SW 1271 (cell line): ENCODE measurements at places on chromosomes 6 and 20.

DNA sequence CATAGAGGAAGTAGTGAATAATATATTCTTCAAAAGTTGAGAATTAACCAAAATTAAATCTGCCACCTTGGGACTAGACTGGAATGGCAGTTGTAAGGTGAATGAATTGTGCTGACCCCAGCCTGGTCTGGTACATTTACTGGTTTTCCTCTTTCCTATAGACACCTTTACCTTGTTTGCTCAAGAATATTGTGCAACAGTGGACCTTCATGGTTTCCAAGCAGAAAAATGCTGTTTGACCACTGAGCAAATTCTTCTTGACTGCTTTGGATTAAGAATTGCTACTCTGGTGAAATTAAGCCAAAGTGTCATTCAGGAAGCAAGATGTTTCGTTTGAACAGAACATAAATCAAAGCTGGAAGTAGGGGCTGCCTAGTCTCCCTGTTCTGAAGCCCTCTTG lies 156.6 kb upstream of the TAB2 start:
- DNase-seq: no peak

- DNase-seq: no peak
These were observed 221.8 kb downstream of the FRK start for GRCh38 chr6:115838763-115839401.

DNA sequence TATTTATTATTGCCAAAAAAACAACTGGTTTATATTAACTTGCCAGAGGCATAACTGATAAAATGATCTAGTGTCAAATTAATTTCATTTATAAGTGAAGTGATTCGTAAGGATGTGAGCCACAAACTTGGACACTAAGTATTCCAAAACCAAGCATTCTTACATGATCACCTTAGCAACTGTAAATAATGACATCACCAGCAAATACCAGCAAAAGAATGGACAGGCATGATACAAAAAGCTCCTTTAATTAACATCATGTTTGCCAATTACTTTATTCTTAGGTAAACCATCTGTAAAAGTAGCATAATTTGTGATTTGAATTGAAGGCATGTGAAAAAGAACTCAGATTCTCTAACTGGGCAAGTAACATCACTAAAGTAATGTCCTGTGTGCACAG lies 17.2 kb upstream of the FNDC1 start:
- no peak for DNase-seq

DNA sequence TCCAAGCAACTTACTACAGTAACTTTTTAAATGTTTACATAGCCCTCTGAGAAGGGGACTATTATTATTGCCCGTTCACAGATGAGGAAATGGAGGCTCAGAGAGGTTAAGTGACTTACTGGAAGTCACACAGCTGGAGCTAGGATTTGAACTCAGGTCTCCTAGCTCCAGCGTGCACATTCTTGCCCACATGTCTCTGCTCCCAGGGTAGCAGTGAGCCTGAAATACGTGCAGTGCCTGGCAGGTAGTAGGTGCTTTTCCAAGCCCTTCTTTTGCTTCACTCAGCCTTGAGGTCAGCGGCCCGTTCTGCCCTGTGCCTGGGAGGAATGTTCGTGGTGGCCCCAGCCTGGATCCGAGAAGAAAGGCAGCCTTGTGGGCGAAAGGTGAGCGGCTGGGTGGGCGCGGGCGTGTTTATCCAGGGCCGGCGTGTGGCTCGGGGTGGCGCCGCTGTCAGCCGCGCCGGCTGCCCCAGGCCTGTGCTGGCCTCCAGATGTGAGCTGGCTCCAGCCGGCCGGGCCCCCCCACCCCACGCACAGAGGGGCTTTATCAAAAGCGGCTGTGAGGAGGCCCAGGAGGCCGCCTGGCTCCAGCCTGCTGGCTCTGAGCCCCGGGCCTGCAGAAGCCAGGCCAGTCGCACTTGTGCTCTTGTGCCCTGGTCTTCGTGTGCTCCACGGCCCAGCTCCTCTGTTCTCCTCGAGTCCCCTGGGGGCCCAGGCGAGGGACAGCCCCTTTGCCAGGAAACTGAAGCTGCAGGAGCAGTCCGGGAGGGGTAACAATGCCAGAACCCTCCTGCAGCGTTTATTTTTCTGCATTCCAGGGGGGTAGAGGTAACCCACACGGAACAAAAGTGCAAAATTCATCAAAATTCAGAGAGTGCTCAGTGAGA lies 58.1 kb downstream of the UBE2V1 start:
- no peak for DNase-seq

DNA sequence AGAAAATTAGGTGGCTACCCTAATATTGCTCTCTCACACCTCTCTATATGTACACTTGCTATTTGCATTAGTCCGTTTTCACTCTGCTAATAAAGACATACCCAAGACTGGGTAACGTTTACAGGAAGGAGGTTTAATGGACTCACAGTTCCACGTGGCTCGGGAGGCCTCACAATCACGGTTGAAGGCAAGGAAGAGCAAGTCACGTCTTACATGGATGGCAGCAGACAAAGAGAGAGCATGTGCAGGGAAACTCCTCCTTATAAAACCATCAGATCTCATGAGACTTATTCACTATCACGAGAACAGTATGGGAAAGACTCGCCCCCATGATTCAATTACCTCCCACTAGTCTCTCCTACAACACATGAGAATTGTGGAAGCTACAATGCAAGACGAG lies 53.4 kb downstream of the EPM2A start:
- no peak for DNase-seq

- DNase-seq: peak; percentile 13
These were observed 16.4 kb upstream of the CFAP206 start for GRCh38 chr6:87391334-87391733.

- no peak for DNase-seq
These were observed 59.6 kb upstream of the PRL start for GRCh38 chr6:22356362-22356940.

DNA sequence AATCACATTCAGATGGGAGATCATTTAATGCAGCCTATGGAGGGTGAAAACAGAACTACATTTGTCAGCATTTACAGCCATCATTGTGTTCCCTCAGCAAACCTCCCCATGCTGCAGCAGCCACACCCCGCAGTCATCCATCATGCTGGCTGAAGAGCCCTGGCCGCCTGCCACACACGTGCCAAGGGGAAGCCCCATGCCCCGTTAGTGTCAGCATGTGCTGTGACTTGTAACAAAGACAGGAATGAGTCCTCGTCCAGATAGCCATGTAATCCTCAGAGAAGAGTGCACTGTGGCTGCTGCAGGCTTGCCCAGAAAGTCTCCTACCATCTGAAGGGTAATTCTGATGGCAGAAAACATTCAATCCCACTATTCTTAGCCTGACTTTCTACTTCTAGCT lies 1097.8 kb downstream of the KIF16B start:
- no peak for DNase-seq

DNA sequence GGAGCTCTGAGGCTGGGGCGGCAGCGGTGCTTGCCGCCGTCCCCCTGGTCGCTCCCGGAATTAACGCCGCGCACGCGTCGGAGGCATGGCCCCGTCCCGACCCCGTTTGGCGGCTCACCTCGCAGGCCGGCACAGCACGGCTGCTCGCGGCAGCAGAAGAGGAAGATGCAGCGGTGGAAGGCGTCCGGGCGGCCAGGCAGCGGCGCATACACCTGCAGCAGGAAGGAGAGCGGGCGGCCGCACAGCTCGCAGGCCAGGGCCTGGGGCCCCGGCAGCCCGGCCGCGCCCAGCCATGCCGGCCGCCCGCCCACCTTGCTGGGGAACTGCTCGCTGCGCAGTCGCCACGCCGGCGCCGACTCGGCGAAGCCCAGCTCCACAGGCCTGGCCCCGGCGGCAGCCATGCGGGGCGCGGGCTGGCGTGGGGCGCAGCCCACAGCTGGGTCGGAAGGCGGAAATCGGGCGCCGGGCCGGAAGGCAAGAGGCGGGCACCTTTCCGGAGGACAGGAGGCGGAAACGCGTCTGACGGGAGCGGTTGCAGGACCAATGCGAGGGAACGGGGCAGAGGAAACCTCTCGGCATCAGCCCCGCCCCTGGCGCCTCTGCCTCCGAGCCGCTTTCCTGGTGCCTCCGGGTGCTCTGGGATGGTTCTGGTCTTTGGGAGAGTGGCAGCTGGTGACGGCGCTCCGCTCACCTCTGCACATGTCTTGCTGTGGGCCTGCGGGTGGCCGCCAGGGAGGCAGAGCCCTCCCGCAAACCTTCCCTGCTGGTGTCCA lies at the start of gene PDCD2:
Gene PDCD2, minus strand, starts transcription at position 457 of the 773 bp plus-strand sequence. Its CDS starts 56 bp downstream, at position 401.
- DNase-seq: peak; percentile 80

DNA sequence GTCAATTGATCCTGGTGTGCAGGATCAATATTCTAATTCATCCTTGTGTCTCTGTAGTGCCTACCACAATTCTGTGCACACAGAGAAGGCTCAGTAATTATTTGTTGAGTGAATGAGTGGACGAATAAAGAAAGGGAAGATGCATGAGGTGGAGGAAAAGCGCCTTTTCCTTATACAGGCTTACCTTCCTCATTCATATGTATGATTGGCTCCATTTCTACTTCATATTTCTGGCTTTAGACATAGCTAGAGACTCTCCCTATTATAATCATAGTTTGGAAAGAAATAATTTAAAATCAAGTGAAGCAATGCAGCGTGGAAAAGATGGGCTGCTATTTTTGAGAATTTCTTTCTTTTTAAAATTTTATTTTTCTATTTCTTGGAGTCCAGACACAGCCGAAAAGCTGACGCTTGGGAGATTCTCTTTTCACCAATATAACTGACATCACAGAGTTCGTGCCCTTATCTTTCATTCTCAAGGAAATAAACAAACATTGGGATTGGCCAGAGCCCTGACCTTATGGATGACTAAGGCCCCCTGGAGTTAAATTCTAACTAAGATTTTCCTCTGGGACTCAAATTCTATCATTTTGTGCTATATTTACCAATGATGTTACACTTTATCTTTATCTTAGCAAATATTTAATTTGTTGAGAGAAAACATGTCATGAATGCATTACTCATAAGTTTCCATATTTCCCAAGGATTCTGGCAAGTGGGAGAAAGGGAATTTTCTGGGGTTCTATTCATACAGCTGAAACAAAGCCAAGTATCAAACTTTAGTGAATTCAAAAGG lies 48.1 kb downstream of the PRL start:
- DNase-seq: no peak

DNA sequence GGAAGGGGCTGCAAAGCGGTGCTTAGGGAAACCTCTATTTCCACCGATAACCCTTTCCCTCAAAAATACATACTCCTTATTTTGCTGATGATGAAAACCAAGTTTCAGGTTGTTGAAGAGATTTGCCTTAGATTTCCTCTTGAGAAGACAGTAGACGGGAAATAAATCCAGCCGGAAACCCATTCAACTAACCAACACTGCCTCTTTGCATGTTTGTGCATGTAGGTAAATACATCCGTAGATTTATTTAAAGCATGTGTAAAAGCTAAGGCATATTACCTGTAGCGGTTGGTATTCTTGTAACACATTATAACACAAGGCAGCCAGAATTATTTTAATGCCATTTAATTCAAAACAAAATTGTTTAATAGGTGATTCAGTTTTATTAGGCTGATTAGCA lies 136.3 kb upstream of the SLC22A23 start:
- DNase-seq: no peak

DNA sequence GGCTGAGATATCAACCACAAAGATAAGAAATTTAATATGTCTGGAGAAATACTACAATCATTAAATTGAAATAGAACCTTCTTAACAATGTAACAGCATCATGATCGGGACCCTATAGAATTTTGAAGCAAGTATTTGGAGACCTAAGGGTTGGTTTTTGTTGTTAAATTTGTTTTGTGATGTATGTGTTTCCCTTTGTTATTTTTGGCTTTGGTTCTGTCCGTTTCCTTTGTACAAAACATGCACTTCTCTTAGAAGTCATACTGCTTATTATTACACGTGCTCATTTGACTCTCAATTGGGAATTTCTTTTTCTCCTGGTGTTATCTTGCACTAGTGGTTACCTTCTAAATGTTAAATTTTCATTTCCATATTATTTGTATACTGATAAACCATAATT lies 4.0 kb upstream of the PLN start:
- DNase-seq: no peak

DNA sequence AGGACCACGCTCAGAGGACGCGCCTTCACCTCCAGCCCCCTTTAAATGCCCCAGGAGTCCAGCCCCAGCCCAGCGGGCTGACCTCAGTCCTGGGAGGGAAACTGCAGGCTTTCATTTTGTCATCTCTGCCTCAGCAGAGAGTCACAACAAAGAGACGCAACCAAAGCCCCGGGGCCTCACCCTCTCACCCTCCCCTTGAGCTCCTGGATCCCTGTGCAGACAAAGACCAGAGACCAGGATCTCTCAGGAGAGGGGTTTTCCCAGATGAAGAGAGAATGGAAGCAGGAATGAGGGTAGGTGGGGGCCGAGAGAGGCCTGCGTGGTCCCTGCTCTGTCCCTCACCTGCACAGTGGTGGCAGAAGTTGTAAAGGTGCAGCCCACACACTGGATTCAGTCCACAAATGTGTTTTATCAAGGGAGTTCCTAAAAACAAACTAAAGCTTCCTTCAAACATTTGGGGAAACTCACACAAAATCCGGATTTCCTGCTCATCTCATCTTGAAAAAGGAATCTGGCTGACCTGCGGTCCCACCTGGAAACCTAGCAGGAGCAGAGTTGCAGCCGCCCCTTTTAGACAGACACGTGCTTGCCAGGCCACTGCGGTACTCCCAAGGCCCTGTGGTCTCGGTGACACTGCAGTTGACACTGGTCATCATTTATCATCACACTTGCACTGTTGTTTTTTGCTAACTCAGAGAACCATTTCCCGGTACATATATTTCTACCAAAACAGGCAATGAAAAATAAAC lies 27.1 kb downstream of the PTGIS start:
- no peak for DNase-seq
